MCF 10A (cell line): ENCODE measurements at places on chromosomes 1 and 21.

- no peak for DNase-seq
Observed at GRCh38 chr1:119569095-119569494, 62.1 kb downstream of the HSD3B1 start.

DNA sequence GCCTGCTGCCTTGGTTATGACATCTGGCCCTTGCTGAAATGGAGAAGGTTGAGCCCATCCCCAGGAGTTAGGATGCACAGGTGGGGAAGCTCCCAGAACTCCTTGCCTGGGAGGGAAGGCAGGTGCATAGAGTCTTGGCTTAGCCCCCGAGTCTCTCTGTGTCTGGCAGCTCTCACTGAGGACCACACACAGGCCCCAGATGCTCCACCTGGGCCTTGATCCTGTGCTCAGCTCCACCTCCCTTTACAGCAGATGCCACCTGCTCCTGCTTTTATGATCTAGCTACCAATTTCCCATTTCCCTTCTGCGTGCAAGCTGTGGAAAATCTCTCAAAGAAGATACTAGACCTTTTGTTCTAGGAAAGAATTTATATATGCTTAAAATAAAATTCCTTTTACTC lies 28.8 kb upstream of the KCNJ6 start:
- no peak for DNase-seq

DNA sequence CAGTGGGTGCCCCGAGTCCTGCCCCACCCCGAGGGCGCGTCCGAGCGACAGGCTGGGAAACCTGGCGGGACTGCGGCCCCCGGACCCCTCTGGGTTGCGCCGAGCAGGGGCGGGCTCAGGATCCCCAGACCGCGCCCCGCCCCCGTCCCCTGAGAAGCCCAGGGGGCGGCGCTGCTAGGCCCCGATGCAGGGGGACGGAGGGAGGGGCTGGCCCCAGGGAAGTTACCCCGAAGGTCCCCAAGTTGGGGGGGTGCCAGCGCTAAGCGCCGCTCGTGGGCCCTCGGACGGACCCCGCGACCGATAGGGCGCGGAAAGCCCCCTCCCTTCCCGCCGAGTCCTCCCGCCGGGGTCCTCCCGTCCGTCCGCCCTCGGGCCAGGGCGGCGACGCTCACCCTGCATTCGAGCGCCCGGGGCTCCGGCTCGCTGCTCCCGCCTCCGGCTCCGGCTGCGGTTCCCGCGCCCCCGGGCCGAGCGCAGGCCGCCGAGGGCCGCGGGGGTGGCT lies 414 bp downstream of the GPR153 start:
- no peak for DNase-seq

DNA sequence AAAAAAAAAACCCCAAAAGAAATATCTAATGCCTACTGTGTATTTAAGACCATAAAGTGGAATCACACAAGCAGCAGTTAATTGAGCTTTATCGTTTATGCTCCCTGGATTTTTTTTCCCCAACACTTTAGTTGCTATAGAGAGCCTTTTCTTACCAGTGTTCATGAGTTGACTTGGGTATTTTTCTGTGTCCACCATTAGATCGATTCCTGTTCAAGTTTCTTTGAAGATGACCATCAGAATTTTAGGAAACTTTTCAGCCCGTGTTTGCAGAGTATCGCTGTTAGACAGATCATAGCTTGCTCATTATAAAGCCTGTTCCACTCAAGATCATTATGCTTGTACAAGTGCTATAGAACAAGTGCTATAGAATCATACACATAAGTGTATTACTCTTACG lies 1.5 kb downstream of the RALGPS2 start:
- no peak for DNase-seq

GRCh38 chr1:225848030-225848955 lies 33.9 kb downstream of the TMEM63A start:
- DNase-seq = no peak

GRCh38 chr1:2233997-2234761 lies 6.1 kb downstream of the SKI start:
- peak; percentile 98 for DNase-seq

GRCh38 chr1:219985169-219985568 lies 56.8 kb upstream of the SLC30A10 start:
- DNase-seq = no peak

- DNase-seq = no peak
Observed at GRCh38 chr21:36791180-36791579, 92.3 kb downstream of the SIM2 start.

DNA sequence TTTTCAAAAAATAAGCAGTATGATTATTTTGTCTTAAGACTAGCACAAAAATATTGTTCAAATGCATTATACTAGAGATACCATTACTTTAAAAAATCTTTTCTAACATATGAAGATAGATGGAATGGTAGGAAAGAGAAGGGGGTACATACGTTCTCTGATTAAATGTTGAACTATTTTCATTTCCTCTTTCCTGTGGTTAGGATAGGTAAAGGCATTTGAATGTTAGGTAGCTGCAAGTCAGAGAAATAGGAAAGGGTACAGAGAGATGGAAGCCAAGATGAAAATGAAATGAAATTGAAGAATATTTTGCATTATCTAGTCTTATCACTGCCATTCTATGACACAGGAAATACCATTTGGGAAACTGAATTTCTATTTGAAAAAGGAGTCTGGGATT lies 28.3 kb downstream of the TLCD4 start:
- DNase-seq = no peak

DNA sequence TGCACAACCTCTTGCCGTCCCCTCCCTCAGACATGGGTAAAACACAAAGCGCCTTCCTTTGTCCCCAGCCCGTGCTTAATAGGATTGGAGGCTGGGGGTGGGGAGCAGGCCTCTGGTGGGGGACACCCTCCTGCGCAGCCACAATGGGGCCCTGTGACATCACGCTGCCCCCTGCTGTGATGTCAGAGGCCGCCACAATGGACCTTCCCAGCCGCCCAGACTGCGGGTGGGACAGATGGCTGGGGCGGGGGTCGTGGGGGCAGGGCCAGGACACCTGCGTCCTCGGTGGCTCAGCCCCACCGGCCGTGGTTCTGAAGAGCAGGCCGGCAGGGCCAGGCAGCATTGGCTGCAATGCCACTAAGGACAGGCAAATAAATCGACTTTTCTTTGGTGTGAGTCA lies 39.9 kb downstream of the EPHA2 start:
- no peak for DNase-seq

- DNase-seq = no peak
Observed at GRCh38 chr1:15736892-15737261, 819 bp downstream of the SLC25A34 start.

DNA sequence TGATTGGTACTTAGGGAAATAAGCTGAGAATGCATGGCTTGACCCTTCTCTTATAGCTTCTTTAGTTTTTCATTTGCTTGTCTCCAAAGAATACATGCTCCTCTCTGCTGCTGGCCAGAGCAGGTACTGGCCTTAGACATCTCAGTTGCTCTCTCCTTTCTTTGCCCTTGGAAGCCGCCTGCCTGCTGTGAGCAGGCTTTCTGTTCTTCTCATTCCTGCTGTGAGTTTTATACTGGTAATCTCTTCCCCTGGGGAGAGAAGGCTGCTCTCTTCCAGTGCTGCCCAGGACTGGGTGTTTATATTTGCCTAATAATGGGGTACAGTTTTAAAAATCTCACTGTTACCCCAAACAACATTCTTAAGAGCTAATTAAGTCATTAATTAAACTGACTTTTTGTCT lies 323.5 kb upstream of the LRRC7 start:
- no peak for DNase-seq

GRCh38 chr1:102715150-102715549 lies 393.2 kb downstream of the COL11A1 start:
- no peak for DNase-seq

DNA sequence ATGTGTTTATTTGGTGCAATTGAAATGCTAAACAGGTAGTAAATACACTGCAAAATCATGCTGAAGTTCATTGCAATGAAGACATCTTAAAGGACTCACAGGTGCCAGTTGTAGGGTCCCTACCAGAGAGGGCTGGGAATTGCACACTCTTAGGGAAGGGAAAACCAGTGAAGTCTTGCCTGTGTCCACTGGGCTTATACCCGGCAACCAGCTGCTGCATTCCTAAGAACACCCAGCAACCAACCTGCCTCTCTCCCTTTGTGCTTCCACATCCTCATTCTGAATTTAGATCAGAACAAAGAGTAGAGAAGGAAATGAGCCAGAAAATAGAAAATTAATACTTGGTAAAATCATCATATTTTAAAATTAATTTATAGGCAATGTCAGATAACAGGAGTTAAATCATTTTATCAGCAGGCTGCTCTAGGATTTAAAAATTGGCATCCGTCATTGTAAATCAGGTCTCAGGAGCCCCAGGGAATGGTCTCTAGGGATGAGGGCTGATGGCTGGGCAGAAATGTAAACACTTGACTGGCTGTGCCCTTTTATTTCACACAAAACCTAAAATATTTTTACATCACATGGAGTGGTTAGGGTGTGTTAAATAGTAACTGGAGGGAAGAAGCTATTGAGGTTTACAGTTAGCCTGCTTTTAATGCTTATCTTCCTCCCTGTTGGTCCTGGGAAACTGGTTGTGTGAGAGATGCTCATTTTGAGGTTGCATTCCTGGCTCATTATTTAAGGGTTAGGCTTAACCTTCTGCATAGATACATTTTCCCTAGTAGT lies 31.3 kb downstream of the PTGFRN start:
- no peak for DNase-seq

- DNase-seq = peak; percentile 85
Observed at GRCh38 chr1:218664385-218665170, 319.4 kb downstream of the TGFB2 start.

DNA sequence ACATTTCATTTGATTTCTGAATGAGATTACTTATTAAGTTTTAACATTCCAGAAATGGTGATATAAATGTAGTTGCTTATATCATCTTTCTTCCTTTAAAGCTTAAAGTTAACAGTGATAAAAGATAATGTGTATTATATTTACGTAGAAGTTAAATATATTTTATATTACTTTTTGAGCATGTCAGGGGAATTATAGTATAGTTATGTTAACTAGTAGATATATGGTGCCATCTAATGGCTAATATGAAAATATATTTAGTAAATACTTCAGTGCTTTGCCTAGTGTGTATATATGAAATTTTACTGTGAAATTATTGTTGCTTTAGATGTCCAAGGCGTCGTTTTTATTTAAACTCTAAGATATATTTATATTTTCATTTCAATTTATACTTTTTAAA lies 51.5 kb downstream of the SYT14 start:
- DNase-seq = peak; percentile 42

GRCh38 chr1:78703806-78704205 lies 54.2 kb downstream of the IFI44 start:
- no peak for DNase-seq

- DNase-seq = peak; percentile 47
Observed at GRCh38 chr21:28699596-28700259, 292.9 kb downstream of the LTN1 start.

- DNase-seq = no peak
Observed at GRCh38 chr1:118991448-118991847, 3.3 kb upstream of the TBX15 start.

DNA sequence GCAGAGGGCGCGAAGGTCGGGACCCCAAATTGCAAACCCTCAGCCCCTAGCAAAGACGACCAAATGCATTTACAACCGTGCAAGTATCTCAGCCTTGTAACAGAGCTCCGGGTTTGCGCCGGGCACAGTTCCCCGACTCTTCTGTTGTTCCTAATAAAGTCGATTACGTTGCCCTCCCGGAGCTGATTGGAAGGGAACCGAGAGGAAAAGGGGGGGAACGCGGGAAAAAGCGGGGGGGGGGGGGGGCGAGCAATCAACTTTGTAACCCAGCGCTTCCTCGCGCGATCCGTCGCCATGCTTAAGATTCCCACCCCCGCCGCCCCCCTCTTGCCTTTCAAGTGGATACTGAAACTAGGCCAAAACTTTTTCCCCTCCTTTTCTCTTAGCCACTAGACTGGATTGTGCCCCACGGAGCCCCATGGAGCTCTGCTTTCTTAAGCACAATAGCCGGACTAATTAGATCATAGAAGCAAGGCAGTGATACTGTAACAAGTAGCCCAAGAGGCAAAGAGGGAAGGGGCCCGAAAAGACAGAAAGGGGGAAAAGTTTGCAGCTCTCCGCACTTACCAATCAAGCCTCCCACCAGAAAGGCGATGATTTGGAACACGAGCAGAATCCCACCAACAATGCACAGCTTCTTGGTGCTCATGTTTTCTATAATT lies 565 bp downstream of the WLS start:
- DNase-seq = peak; percentile 57

DNA sequence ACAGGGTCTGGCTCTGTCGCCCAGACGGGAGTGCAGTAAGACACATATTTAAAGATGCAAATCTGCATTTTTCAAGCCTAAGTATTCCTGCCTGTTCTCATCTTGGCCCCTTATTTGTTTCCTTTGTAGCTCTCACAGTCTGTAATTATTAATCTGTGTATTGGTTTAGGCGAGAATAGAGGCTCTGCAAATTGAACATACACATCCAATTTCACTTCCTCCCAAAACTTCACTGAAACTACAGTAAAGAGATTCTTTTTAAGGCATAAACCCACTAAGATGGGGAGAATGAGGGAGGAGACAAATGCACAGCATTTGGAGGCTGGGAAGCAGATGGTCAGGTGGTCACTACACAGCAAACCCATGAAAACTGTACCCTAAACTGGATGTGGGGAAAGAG lies 21.0 kb downstream of the HMGN2 start:
- no peak for DNase-seq

DNA sequence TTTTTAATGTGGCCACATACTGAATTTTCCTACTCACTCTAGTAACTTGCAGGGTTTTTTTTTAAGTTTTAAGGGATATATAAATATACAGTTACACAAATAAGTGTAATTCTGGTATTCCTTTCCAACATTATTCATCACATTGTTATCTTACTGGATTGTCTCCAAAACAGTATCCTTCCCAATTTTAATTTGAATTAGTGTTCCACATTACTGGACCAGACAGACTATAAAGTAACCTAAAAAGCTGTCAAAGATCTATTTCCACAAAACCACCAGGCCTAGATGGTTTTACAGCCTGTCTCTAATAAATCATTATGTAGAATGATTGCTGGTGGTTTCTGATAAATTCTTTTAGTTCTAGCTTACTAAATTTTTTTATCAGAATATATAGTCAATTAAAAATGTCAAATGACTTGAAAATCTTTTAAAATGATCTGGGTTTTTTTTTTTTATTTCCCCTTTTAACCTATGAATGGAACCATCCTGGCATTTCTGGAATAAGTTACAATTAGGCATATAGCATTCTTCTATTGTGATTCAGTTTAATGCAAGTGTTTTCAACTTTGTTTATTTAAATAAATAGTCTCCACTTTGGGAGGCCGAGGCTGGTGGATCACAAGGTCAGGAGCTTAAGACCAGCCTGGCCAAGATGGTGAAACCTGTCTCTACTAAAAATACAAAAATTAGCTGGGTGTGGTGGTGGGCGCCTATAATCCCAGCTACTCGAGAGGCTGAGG lies 59.3 kb downstream of the PACC1 start:
- DNase-seq = no peak

DNA sequence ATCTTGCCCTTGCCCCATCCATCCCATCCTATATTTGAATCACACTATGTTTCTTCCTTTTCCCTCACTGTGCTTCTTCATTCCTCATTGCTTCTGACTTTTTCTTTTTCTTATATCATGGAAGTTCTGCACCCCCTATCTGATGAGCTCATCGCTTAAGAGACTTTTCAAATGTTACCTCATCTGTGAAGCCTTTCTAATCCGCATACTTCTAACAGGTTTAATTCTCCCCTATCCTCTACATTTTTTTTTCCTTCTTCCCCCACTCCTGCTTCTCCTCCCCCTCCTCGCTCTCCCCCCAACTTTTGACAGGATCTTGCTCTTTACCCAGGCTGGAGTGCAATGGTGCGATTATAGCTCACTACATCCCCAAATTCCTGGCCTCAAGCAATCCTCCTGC lies 39.5 kb downstream of the OSBPL9 start:
- no peak for DNase-seq
